NCI-H2029 treated with DMSO at 0.1 percent for 48 hours (cell line): ENCODE measurements at places on chromosomes 11 and 22.

- no peak for DNase-seq
Observed at GRCh38 chr11:75287579-75287978, 47.0 kb downstream of the TPBGL start.

- no peak for DNase-seq
Observed at GRCh38 chr11:1109101-1109917, 34.6 kb downstream of the MUC2 start.

GRCh38 chr11:75820645-75821044 is 5.6 kb downstream of the UVRAG start:
- no peak for DNase-seq

DNA sequence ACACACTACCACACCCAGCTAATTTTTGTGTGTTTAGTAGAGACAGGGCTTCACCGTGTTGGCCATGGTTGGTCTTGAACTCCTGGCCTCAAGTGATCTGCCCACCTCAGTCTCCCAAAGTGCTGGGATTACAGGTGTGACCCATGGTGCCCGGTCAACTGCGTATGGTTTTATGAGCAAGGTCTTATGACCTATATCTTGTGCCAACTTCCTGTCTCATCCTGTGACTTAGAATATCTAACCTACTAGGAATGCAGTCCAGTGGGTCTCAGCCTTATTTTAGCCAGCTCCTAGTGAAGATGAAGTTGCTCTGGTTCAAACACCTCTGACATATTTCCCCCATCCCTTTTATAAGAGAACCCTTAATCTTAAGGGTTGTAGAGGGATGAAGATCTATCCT is 66.1 kb upstream of the OR5AN1 start:
- DNase-seq = no peak

DNA sequence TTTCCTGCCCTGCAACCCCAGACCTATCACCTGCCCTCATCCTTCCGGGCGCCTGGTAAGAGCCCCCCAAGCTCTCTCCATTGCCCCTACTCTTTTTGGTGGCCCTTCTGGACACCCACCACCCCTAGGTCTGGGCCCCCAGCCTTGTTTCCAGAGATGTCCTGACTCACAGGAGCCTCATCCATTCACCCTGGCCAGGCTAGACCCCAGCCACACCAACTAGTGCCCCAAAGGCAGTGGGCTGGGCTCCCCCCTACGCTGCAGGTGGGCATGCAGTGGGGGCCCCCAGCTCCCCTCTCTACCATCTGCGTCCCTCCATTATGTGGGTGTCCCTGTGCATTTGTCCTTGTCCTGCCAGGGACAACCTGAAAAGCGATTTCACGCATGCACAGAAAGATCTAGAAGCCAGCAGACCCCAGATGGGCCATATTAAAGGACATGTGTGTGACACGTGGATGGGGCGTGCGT is 1.4 kb downstream of the MRGPRF start:
- DNase-seq = no peak

GRCh38 chr11:71172680-71173079 is 79.7 kb downstream of the SHANK2 start:
- no peak for DNase-seq

DNA sequence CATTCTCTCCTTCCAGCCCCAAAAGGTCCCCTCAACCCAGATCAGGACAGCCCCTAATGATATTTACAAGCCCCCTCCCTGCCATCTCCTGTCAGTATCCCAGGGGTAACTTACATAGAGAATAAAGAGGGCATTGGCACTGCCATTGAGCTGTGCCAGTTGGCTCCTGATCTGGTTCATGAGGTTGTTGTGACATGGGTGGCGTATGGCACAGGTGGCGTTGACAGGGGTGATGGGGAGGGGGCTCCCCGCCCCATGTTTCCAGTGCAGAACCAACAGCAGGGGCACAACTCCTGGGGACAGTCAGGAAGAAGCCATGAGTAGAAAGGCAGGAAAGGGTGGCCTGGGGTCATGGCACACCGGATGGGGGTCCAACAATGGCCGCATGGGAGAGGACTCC is 1.9 kb downstream of the LIF start:
- no peak for DNase-seq

DNA sequence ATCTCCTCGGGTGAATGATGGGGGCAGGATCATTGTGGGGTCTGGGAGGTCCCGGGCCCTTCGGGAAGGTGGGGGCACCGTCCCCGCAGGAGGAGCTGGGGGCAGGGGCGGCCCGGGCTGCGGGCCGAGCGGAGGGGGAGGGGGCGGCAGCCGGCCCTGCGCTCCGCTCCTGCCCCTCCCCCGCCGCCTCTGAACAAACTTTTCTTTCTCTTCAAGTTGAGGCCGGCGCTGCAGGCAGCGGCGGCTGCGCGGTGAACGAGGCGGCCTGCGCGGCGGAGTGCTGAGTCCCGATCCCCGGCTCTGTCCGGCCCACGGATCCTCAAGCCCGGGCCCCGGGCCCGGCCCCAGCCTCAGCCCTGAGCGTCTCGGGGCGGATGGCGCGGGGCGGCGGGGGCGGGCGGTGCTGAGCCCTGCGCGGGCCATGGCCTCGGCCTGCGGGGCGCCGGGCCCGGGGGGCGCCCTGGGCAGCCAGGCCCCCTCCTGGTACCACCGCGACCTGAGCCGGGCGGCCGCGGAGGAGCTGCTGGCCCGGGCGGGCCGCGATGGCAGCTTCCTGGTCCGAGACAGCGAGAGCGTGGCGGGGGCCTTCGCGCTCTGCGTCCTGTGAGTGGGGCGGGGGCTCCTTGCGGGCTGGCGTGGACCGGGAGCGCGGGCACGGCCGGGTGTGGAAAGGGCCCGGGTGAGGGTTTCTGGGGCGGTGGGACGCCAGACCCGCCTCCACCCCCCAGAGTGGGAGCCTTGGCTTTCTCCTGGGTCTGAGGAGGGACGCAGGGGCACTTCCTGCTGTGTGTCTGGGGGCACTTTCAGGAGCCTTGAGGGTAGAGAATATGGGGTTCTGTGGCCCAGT is at the start of gene INPPL1:
Gene INPPL1 (plus strand): TSS at position 204 of the 847 bp plus-strand sequence. CDS start 218 bp downstream, at position 422.
- DNase-seq = no peak

GRCh38 chr11:83922318-83922717 is 636.2 kb upstream of the CCDC90B start:
- no peak for DNase-seq

GRCh38 chr11:80155412-80156017 is 714.7 kb upstream of the TENM4 start:
- peak; percentile 5 for DNase-seq

GRCh38 chr11:45610627-45611026 is 54.8 kb downstream of the CHST1 start:
- DNase-seq = peak; percentile 1

DNA sequence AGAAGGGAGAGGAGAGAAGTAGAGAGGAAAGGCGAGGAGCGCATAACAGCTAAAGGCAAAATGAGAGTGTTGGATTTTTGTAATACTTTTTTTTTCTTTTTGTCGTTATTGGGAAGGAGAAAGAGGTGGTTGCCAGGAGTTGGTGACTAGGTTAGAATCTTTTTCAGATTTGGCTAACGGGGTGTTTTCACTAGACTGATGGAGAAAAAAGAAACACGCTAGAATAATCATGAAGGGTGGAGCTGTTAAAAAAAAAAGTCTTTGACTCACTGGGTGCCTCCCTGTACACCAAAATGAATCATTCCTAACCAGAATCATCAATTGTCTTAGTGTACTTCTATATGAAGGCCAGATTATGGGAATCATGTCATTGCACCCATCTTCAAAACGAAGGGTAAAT is 12.7 kb downstream of the BLID start:
- no peak for DNase-seq

- DNase-seq = no peak
Observed at GRCh38 chr22:39746600-39747262, 146.8 kb downstream of the ENTHD1 start.

GRCh38 chr22:17113600-17113999 is 7.6 kb downstream of the TMEM121B start:
- no peak for DNase-seq

DNA sequence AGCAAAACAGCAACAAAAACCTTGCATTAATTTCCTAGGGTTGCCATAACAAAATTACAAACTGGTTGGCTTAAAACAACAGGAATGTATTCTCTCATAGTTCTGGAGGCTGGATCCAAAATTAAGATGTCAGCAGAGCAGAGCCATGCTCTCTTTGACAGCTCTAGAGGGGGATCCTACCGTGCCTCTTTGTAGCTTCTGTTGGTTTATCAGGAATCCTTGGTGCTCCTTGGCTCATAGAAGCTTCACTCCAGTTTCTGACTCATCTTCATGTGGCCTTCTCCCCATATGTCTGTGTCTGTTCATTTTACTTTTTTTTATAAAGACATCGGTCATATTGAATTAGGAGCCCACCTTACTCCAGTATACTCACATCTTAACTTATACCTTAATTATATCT is 90.5 kb upstream of the POU2AF2 start:
- DNase-seq = no peak

- DNase-seq = no peak
Observed at GRCh38 chr22:39013942-39014722, at the start of gene APOBEC3C. Gene APOBEC3C, plus strand, starts transcription at chr22:39014257. Its CDS starts 106 bp downstream, at chr22:39014363.

DNA sequence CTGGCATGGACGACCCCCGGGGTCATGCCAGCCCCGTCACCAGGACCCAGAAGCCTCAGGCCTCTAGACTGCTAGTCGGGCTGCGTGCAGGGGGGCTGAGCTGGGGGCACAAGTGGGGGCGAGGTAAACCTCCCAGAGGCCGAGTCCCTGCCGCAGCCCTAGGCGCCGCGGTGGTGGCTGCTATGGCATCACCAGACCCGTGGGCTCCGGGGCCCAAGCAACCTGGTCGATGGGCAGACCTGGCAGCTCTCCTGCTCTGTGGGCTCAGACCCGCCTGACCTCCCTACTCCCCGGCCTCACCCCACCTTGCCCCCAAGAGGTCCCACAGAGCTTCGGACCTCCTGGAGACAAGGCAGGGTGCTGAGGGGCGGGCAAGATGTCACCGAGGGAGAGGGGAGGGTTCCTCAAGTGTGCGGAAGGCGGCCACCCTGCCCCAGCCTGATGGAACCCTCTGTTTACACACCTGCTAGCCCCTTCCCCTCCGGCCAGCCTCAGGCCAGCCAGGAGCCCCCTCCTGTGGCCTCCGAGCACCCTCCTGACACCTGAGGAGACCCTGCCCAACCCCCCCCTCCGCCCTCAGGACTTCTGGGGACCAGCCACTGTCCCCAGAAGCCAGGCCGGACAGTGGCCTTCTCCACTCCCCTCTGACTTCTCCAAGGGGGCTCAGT is 9.4 kb downstream of the IGF2 start:
- no peak for DNase-seq
